ENCODE measurements at places on chromosomes 11 and 22.

GRCh38 chr11:72343006-72343756, 91.2 kb downstream of the CLPB start:
- DNase-seq = no peak

- no peak for DNase-seq
Measured at GRCh38 chr11:61833926-61834277, 5.8 kb downstream of the FADS2 start.

- peak; percentile 96 for DNase-seq
Measured at GRCh38 chr11:13440100-13440855, 22.7 kb downstream of the BTBD10 start.

DNA sequence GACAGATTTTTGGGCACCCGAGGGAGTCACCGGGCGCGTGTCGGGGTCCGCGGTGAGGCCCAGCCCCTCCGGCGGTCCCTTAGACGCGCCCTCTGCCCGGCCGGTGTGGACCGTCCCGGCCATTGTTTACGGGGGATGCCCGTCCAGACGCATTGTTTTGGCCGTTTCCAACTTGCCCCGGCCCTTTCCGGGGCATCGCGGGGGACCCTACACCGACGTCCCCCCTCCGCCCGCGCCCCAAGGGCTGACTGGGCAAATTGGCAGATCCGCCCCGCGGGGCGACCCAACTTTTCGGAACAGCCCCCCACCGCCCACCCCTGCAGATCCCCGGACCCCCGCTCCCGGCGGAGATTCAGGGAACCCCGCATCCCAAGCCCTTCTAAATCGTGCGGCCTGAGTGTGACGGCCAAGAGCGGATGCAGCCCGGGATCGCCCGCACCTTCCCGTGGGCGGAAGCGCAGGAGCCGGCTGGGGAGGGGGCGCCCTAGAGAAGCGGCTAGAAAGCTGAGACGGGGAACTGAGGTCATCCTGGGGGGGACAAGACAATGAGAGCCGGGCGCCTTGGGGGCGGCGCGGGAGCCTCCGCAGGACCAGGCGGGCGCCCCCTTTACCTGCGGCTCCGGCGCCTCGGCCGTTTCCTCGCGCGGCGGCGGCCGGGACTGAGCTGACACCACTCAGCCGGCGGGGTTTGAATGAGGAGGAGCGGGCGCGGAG, 17.1 kb upstream of the CCT8L2 start:
- no peak for DNase-seq

DNA sequence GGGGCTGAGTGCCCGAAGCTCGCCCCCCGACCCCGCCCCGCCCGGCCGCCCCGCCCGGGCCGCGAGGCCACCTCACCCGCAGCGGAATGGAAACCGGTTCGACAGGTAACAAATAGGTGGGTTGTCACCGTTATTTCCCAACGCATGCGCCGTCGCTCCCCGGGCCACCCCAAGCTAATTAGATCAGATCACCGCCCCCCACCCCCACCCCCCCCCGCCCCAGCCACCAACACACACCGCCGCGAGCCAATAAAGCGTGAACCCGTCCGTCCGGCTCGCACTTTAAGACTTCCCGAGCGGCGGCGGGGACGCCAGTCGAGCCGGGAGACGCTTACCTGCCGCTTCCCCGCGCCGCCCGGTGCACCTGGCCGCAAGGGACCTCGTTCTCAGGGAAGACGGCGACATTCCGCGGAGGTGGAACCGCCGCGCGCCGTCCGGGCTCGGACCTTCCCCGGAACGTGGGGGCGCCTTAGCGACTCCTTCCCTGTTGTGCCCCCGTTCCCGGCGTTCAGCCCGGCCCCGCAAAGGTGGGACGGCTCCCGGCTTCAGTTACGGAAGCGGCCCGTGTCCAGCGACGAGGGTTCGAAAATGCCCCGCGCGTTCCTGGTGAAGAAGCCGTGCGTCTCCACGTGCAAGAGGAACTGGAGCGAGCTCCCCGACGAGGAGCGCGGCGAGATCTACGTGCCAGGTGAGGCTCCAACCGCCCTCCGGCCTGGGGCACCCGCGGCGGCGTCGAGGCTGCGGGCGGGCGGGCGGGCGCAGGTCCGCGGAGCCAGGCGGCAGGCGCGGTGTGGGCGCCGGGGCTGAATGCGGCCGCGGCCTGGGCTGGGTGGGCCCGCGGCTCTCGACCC, at the start of gene OVOL1:
TSS of gene OVOL1 (plus strand) at position 278 of the 851 bp plus-strand sequence. CDS start at position 589, 311 bp downstream.
- DNase-seq = no peak

- no peak for DNase-seq
Measured at GRCh38 chr11:124807201-124807600, 7.0 kb upstream of the MSANTD2 start.

GRCh38 chr11:44577231-44577830, 11.9 kb downstream of the CD82 start:
- DNase-seq = no peak

DNA sequence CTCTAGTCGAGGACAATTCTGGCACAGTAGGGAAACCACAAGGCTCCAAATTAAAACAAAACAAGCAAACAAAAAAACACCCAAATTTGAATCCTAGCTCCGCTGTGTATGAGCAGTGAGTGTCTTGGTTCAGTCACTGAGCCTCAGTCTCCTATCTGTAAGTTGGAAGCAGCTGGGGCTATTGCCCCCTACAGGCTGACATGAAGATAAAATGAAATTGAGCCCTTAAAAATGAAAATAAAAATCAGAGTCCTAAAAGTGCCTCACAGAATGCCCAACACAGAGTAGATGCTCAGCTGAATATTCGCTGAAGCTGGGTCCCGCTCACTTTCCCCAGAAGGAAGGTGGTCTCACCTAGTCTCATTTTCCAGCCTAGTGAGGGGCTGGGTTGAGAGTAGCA, 65.2 kb downstream of the PDE2A start:
- peak; percentile 45 for DNase-seq

- peak; percentile 69 for DNase-seq
Measured at GRCh38 chr11:113730887-113731726, 25.0 kb upstream of the TMPRSS5 start.

DNA sequence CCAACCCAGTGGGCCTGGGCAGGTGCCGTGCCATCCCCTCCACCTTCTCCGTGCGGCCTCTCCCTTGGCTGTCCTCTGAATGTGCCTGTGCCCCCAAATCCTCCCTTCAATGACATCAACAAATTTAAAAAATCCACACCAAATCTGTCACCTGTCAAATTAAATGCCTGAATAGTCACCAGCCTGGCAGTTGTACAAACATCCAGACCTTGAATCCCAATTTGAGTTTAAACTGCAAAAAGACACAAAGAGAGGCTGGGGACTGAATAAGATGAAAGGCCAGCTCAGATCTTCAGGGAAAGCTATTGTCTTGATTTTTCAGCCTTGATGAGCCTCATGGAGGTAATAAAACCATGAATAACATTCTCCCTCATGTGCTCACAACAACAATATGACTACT, 194.7 kb downstream of the KIRREL3 start:
- DNase-seq = no peak

DNA sequence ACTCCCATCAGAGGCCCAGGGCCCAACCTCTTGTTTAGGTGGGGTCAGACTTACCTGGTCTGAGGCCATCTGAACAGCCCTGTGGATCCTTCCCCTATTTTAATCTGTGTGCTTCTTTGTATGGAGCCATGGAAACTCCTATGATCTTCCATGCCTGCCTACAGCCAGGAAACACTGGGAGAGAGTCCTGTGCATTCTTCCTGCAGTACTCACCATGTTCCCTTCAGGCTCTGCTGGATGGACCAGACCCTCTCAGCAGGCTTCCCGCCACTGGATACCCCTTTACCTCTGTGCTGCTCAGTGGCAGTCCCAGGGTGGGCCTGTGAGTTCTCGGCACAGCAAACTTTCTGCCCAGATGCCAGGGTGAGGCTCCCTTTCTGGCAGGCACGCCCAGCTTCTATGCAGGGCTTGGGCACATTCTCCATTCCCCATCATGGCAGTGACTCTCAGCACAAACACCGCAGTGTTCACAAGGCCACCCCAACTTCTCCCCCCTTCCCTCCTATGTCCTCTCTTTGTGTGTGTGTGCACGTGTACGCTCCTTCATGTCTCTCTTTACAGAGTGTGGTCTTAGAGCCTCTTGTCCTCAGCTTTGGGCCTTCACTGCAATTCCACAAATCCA, 34.8 kb downstream of the NEU3 start:
- DNase-seq = no peak

GRCh38 chr11:93468290-93468689, 74.9 kb downstream of the SMCO4 start:
- no peak for DNase-seq

DNA sequence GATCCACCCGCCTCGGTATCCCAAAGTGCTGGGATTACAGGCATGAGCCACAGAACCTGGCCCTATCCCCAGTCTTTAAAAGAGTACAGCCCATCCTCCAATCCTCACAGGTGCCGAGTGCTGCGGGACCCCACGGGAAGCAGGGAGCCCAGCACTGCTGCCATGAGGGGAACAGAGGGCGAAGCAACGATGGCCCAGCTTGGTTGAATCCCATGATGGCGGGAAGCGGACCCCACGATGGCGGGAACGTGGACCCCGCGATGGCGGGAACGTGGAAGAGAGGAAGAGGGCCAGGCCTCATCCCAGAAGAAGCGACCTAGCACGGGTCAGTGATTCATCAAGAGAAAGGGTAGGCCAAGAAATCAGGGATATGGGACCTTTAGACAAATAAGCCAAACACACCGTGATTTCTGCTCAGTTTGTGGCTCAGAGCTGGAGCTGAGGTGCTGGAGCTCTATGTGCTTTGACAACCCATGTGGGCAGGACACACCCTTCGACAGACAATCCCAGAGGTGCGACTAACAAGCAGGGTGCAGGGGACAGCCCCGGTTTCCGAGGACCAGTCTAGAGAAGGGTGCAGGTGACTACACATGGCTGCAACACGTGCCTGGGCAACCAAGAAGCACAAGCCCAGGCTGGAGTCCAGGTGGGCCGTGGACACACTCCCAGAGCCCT, 30.9 kb downstream of the BRD1 start:
- no peak for DNase-seq

DNA sequence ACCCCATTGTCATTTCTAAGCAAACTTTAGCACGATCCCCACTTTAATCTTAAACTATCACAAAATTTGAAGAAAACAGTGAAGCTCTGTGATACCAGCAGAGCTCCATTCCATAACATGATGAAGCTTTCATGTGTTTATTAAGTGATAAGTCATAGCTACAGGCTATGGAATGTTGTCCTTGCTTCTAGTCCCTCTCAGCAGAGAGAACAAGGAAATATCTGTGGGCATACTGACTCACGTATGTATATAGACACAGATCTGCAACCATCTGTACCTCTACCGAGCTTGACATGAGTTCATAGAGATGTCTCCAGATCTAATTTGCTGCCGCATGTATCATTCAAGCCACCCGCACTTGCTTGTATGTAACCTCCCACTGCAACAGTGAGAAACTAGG, 588.9 kb downstream of the ETS1 start:
- no peak for DNase-seq

GRCh38 chr11:99200720-99201119, 180.0 kb downstream of the CNTN5 start:
- DNase-seq = no peak

DNA sequence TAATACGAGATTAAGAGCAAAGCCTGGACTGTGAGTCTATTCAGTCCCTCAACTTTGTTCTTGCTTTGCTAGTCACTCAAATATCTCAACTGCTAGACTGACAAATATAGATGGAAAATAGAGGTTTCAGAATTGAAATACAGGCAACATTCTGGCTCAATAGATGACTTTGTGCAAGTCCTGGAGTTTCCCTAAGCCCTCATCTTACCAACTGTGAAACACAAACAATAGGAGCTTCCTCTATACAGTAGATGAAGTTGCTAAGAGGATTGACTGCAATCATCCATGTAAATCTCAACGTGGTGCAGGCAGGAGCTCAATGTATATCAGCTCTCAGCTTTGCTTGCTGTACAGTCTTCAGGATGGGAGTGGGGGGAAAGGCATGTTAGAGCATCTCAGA, 6.2 kb upstream of the MPEG1 start:
- no peak for DNase-seq

GRCh38 chr11:117385906-117386305, 58.3 kb downstream of the CEP164 start:
- no peak for DNase-seq

- DNase-seq = peak; percentile 71
Measured at GRCh38 chr22:24503137-24503842, 8.2 kb downstream of the UPB1 start.

DNA sequence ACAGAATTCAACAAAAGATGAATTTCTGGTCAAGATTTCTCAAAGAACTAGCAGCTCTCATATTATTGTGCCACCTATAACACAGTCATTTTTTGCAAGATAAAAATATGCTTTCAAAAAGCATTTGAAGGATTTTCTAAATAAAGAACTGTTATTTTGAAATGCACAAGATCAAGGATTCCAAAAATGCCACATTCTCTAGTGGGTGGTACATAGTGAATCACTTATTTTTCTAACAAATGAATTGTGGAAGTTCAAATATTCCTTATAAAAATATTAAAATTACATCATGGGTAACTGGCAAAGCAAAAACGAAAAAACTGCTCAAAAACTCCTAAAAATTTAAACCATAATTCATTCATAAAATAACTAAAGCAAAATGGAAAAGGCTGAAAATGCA, 2.1 kb downstream of the RNF141 start:
- peak; percentile 74 for DNase-seq

- no peak for DNase-seq
Measured at GRCh38 chr11:8930456-8931175, 2.1 kb downstream of the C11orf16 start.

- DNase-seq = no peak
Measured at GRCh38 chr11:2730272-2731129, 30.7 kb upstream of the KCNQ1OT1 start.

- DNase-seq = no peak
Measured at GRCh38 chr11:134521001-134521400, 109.0 kb upstream of the B3GAT1 start.

GRCh38 chr11:72629266-72629665, 45.0 kb downstream of the PDE2A start:
- no peak for DNase-seq

DNA sequence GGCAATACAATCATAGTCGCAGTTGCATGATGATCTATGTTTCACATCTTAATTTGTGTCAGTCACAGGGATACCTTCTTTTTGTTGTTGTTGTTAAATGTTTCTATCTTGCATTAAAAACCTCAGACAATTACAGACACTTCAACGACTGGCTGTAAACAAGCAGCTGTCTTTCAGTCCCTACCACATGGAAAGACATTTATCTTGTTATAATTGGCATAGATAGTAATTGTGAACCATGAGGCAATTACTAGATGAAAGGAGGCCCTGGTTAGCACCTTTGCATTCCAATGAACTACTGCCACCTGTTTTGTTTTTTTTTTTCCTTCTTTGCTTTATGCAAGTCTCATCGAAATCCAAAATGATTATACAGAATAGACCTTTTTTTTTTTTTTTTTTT, 416.8 kb downstream of the LRRC4C start:
- DNase-seq = no peak
